ENCODE measurements at places on chromosomes 7 and 10. TPM values are rescaled to one million over a fixed set of nuclear protein-coding genes. Genes with fewer than 3 reads are reported as not detected.

BAG3 gene
- total RNA-seq = 7.9 TPM

GRCh38 chr10:95605163-95605562, 44.0 kb upstream of the SORBS1 start:
- H3K27ac ChIP-seq = no peak overlapping the region
- H3K27me3 ChIP-seq = no peaks in the 10 kb centered on the region
- peaks cover 42% of the 10 kb centered on the region for H3K36me3 ChIP-seq
- no peak overlapping the region for H3K4me3 ChIP-seq
- DNase-seq = no peak
- peaks cover 42% of the 10 kb centered on the region for H3K4me1 ChIP-seq

IFRD1 gene
- total RNA-seq = 55.5 TPM

GRCh38 chr7:28178599-28178998, 2.0 kb downstream of the JAZF1 start:
- no peak for DNase-seq
- H3K4me1 ChIP-seq = no peaks in the 10 kb centered on the region

- no peaks in the 10 kb centered on the region for H3K27me3 ChIP-seq
- no peak overlapping the region for H3K4me3 ChIP-seq
- no peak overlapping the region for H3K27ac ChIP-seq
- no peaks in the 10 kb centered on the region for H3K36me3 ChIP-seq
- DNase-seq = no peak
Observed at GRCh38 chr10:129544205-129545202, 77.5 kb downstream of the MGMT start.
